H7 (cell line): ENCODE measurements at places on chromosomes 3 and 15. TPM values are rescaled to one million over a fixed set of nuclear protein-coding genes. Genes with fewer than 3 reads are reported as not detected.

Gene SH3GL3
- total RNA-seq, result 6.8 and 7.0 TPM in 2 replicates

Gene AP3B2
- 10.4 and 11.6 TPM in 2 replicates for total RNA-seq

Gene THAP10
- 3.5 and 4.8 TPM in 2 replicates for total RNA-seq

Gene SCN5A
- 2.9 and 8.1 TPM in 2 replicates for total RNA-seq

Gene ROPN1
- total RNA-seq, result not detected in 2 replicates

Gene MELTF
- total RNA-seq, result 3.5 and 4.8 TPM in 2 replicates

Gene SKOR1
- total RNA-seq, result 0.11 TPM in 1 of 2 replicates, not detected in the other

Gene FILIP1L
- 0.07 and 0.30 TPM in 2 replicates for total RNA-seq

Gene OR5H14
- not detected in 2 replicates for total RNA-seq

Gene RBPMS2
- 8.5 and 9.4 TPM in 2 replicates for total RNA-seq

Gene PRR20G
- 0.22 TPM in 1 of 2 replicates, not detected in the other for total RNA-seq

Gene CGNL1
- 10.6 and 17.0 TPM in 2 replicates for total RNA-seq

Gene IL17RC
- 11.6 and 15.3 TPM in 2 replicates for total RNA-seq

Gene ATG3
- total RNA-seq, result 53.9 and 64.1 TPM in 2 replicates

Gene CYP1A2
- not detected in 2 replicates for total RNA-seq

Gene CFAP20DC
- total RNA-seq, result 4.7 and 9.9 TPM in 2 replicates

Gene RPLP1
- 252 and 393 TPM in 2 replicates for total RNA-seq

Gene GOLGA8G
- total RNA-seq, result not detected in 2 replicates

Gene AMIGO3
- 5.7 and 5.8 TPM in 2 replicates for total RNA-seq

Gene PLA2G4B
- 3.0 and 5.3 TPM in 2 replicates for total RNA-seq

Gene SLC9A9
- total RNA-seq, result 4.1 and 7.2 TPM in 2 replicates

Gene KLHL6
- total RNA-seq, result 0.33 and 0.69 TPM in 2 replicates

Gene POLQ
- total RNA-seq, result 9.4 and 13.3 TPM in 2 replicates

Gene OIP5
- total RNA-seq, result 45.0 and 46.2 TPM in 2 replicates

Gene IGSF10
- total RNA-seq, result 0.04 and 0.21 TPM in 2 replicates

Gene GOLGA6D
- total RNA-seq, result 0.28 and 1.1 TPM in 2 replicates

Gene DMXL2
- 17.1 and 25.3 TPM in 2 replicates for total RNA-seq

Gene NANOGP8
- total RNA-seq, result 221 and 310 TPM in 2 replicates

Gene SPTSSB
- 0.07 and 0.31 TPM in 2 replicates for total RNA-seq

Gene TRIM42
- total RNA-seq, result not detected in 2 replicates

Gene DVL3
- 40.6 and 44.4 TPM in 2 replicates for total RNA-seq

Gene HIGD2B
- 0.17 and 0.30 TPM in 2 replicates for total RNA-seq

Gene DUOXA2
- not detected in 2 replicates for total RNA-seq

Gene CD276
- total RNA-seq, result 127 and 136 TPM in 2 replicates

Gene CEMIP
- 0.03 TPM in 1 of 2 replicates, not detected in the other for total RNA-seq

Gene BFSP2
- not detected in 2 replicates for total RNA-seq

Gene P3H2
- total RNA-seq, result 44.7 and 72.7 TPM in 2 replicates

Gene TLR9
- total RNA-seq, result not detected in 2 replicates

Gene GPR156
- total RNA-seq, result 0.55 and 1.2 TPM in 2 replicates

Gene IQCF5
- not detected in 2 replicates for total RNA-seq

Gene TCTA
- total RNA-seq, result 5.8 and 10.9 TPM in 2 replicates

Gene ACAN
- total RNA-seq, result 0.33 and 0.59 TPM in 2 replicates

Gene PLA2G4D
- total RNA-seq, result 0.11 and 0.17 TPM in 2 replicates

Gene BSN
- 0.52 and 1.1 TPM in 2 replicates for total RNA-seq
